ENCODE measurements at places on chromosomes 3 and 15.

GRCh38 chr3:126991366-126992200 is 8.7 kb downstream of the PLXNA1 start:
- no peak for DNase-seq

DNA sequence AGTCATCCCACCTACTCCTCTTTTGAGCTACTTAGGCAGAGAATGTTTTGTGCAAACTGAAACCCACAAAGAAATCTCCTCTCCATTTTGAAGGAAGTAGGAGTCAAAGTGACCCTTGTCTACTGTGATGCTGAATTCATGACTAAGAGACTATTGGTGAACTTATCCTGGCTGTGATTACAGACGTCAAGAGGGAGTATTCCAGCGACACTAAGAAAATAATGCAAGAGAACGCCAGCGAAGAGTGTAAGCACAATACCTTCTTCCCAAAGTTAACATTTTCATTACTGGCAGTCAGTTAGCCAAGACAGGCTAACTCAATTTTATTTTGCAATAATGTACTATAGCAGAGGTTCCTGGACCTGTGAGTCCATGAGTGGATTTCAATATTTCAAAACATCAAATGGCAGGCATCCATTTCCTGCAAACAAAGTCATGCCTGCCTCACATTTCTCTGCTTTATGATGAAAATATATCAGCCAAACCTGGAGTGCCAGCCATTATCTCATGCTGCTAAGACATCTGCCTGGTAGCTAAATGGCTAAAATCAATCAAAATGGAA is 59.0 kb downstream of the CTNNB1 start:
- DNase-seq, result no peak

DNA sequence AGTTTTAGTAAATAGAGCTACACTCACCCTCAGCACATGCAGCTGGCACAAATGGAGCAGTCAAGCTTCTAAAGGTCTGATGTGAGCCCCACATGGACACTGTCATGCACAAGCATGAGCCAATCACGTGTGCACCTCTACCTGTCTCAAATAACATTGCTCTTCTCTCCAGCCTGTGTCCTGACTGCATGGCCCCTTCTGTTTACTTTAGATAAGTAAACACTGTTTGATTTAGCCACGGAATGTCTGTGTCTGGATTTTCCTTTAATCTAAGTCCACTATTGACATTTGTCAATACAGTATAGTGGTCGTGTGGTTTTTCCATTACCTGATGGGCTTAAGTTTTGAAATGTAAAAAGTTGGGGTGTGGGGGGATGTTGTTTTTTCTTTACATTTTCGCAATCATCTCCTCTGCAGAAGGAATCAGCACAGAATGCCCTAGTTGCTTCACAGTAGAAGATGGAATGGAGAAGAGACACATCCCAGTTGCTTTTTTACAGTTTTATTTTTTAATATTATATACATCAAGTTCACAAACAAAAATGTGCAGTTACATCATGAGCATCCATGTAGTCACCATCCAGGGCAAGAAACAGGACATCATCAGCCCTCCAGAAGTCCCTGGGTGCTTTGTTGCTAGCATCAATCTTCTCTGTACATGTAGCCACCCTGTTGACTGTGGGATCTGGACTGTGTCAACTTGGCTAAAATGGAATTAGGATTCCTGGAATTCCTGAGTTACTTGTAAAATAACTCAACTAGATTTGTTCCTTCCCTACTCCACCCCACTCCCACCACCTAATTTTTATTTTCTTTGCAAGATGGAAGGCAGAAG is 146.1 kb downstream of the UACA start:
- no peak for DNase-seq

DNA sequence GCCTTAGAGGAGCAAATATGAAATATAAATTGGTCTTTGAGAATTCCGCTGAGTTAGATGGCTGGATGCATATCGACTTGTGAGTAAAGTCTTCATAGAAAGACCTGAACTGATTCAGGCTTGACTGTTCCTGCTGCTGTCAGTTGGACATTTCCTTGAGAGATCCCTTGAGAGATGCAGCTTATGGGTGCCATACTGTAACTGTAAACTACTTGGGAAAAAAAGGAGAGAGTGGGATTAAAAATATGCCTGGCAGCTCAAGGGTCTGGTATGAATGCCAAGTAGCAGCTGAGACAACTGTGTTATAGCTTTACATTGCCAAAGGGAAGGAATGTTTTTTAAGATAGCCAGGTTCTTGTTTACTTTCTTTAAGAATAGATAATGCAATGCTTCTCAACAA is 926.6 kb downstream of the EPHA3 start:
- no peak for DNase-seq

- DNase-seq, result no peak
Observed at GRCh38 chr3:171871392-171872274, 28.5 kb downstream of the TMEM212 start.

DNA sequence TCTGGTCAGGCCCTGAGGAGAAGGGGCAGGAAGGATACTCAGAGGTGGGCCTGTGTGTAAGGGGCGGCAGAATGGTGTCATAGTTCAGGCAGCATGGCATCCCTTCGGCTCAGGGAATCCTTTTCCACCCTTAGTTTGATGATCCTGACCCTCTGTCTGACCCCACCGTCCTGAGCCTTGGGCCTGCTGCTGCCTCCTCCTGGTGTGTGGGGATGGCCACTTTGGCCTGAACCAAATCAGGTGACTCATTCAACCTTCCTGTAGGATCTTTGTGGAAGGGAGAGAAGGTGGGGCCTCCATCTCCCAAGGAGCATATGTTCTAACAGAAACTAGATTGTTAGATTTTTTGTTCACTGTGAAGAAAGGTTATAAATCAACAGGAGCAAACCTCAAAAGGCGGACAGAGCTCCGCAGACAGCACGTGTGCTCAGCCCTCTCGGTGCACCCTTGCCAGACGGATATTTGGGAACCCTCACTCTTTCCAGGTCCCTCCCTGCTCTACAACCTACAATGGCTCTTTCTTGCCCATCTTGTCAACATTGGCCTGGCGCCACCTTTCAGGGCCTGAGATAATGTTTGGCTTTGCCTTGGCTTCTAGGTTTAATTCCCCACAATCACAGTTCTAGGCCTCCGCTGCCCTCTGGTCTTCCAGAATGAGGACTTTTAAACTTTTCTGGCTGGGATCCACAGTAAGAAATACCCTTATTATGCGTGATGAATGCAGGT is 21.7 kb downstream of the THSD4 start:
- DNase-seq, result no peak

DNA sequence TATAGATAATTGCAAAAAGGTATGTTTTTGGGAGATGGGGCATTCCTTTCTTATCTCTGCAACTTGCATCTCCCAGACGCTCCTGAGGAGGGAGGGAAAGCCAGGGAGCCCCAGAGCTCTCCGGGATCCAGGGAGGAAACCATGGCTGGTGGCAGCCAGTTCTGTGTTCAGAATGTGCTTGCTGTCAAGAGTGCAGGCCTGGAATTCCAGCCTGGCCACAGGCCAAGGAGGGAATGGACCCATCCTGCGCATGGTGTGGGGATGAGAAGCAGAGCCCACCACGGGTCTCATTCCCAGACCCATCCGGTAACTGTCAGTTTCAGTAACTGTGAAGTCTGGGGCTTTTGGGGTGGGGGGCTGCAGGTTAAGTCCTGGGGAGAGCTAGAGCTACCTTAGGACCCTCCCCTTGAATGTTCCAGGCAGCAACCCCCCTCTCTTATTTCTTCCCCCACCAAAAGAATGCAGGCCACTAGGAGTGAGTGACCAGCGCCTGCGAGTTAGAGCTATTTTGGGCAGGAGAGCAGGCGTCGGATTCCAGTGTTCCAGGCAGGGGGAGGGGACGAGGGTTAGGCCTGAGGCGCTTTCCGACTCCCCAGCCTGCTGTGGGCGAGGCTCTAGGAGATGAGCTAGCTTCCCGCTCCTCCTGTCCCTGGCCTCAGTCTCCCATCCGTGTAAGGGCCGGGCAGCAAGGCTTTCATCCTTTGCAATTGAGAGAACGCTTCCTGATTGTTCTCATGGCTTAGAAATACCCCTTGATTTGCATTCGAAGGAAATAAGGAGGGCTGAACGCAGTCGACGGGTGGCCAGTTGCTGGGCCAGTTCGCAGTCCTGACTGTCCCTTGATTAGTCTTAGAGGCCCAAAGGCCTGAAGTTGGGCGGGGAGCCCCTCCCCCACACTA is 781 bp upstream of the DAG1 start:
- no peak for DNase-seq

GRCh38 chr3:12822725-12823373 is 18.5 kb downstream of the RPL32 start:
- DNase-seq, result no peak

DNA sequence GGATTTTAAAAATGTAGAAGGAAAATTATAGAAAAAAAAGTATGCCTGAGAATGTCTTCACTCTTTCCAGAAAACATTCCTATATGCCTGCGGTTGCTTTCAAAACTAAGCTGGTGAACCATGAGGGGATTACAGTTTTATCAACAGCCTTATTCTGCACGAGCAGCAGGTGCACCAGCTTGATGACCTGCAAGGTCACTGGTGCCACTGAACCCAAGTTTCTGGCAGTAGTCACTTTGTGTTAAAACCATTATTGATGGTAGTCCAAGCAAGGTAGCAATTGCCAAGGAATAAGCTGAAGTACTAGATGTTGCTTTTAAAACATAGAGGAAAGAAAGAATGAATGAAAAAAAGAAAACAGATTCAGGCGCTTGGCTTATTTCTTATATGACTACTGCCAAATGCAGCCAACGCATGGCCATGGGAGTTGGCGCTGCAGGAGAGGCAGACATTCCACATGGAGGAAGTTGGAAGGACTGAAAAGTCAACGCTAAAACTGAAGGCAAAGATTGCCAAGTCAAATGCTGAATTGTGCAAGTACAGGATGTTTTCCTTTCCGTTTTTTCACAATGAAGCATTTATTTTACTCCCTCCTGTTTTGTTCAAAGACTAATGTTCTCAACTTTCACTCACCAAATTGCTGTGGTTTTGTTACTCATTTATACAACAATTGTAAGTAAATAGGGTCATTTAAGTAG is 601.4 kb downstream of the CADM2 start:
- DNase-seq, result no peak

- no peak for DNase-seq
Observed at GRCh38 chr3:87691109-87691508, 367.7 kb downstream of the CGGBP1 start.

- DNase-seq, result no peak
Observed at GRCh38 chr3:120688121-120688520, 6.1 kb upstream of the HGD start.

- no peak for DNase-seq
Observed at GRCh38 chr15:49877117-49877872, 241.7 kb downstream of the ATP8B4 start.

DNA sequence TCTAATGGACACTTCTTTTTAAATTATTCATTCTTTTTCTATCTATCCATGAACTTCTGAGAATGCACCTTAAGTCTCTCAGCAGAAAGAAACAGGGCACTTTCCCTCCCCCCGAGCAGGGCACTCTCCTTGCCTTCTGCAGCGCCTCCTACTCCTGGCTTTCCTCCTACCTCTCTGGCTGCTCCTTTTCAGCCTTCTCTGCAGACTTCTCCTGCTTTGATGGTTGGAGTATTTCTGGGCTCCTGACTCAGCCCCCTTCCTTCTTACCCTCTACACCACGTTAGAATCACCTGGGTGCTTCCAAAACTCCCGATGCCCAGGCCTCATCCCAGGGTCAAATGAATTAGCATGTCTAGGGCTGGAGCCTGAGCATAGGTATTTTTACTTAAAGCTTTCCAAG is 3.4 kb downstream of the SCN5A start:
- DNase-seq, result no peak

DNA sequence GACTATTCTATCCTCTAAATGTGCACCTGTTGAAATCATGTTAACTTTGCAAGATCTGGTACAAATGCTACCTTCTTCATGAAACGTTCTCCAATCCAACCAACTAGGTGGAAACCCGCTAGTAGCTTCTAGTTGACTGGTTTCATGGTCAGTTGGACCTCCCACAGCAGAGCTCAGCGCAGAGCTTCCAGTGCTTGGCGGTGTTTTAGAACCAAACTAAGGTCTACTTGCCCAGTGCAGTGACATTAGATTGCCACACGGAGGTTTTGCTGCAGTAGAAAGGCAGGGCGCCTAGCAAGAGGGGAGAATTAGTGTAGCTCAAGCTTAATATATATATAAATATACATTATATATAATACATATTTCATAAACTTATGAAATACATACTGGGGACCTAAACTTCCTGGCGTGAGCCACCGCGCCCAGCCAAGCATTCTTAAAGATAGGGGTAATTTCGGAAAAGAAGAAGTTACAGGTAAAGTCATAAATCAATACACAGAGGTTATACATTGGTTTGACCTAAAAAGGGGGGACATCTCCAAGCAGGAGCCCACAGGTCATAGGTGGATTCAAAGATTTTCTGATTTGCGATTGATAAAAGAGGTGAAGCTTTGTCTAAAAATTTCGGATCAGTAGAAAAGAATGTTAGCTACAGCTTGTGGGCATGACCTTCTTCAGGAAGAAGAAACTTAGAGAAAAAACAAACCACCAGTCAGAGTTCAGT is 2.1 kb upstream of the OXSR1 start:
- DNase-seq, result peak; percentile 56

DNA sequence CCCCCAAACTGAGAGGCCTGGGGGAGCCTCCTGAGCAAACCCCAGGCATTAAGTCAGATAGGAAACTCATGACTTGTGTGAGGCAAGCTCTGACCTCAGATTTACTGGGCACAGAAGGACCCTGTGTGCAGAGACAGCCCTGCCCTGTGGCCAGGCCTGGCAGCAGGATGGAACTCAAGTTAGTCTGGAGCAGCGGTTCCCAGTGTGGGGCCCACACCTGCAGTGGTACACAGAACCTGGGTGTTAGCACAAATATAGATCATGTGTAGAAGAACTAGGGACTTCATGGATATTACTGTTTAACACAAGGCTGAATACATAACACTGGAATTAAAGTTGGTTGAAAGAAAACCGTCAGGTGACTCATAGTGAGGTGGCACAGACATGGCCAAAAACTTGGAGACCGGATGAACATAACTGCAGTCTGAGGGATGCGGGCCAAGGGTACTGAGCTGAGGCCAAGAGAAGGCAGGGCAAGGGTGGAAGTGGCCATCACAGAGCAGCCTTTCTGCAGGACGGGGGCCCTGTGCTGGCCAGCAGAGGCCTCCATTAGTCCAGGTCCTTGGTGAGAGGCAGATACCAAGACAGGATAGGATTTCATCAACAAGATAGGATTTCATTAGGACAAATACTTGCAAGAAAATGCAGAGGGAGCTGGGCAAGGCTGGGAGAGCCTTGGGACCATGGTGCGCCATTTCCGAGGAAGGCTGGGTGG is 40.9 kb downstream of the IRAK2 start:
- no peak for DNase-seq

- no peak for DNase-seq
Observed at GRCh38 chr15:85583923-85584390, 203.6 kb downstream of the AKAP13 start.

GRCh38 chr3:88142094-88142624 is 7.6 kb upstream of the C3orf38 start:
- no peak for DNase-seq

GRCh38 chr3:150308481-150309256 is 99.4 kb upstream of the TSC22D2 start:
- DNase-seq, result no peak

GRCh38 chr15:74318376-74319137 is 48.9 kb downstream of the CYP11A1 start:
- peak; percentile 35 for DNase-seq

DNA sequence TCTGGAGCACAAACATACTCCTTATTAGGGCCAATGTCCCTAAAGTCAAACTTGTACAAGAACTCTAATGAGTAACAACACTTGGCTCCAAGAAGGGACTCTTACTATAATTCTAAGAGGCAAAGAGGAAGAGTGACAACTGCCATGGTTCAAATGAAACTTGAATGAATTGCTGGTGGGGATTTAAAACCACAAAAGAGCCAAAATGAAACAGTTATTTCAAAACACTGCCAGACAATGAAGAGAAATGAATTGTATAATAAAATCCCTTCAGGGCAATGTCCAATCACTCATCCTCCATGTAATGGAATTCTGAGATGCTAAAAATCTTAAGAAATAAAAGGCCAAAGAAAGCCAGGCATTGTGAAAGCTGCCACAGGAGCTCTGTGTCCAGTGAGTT is 14.2 kb downstream of the THRB start:
- DNase-seq, result no peak
